Natural killer cell treated with Interleukin-12 subunit alpha and Interleukin-12 subunit beta and Interleukin-15 and Interleukin-18, amount 100 ng/mL, for 72 hours (primary cell): ENCODE measurements at places on chromosomes 7 and 10. TPM values are rescaled to one million over a fixed set of nuclear protein-coding genes. Genes with fewer than 3 reads are reported as not detected.
A peak's percentile ranks its signal among the peaks of the same experiment; 100 is the strongest.

DNA sequence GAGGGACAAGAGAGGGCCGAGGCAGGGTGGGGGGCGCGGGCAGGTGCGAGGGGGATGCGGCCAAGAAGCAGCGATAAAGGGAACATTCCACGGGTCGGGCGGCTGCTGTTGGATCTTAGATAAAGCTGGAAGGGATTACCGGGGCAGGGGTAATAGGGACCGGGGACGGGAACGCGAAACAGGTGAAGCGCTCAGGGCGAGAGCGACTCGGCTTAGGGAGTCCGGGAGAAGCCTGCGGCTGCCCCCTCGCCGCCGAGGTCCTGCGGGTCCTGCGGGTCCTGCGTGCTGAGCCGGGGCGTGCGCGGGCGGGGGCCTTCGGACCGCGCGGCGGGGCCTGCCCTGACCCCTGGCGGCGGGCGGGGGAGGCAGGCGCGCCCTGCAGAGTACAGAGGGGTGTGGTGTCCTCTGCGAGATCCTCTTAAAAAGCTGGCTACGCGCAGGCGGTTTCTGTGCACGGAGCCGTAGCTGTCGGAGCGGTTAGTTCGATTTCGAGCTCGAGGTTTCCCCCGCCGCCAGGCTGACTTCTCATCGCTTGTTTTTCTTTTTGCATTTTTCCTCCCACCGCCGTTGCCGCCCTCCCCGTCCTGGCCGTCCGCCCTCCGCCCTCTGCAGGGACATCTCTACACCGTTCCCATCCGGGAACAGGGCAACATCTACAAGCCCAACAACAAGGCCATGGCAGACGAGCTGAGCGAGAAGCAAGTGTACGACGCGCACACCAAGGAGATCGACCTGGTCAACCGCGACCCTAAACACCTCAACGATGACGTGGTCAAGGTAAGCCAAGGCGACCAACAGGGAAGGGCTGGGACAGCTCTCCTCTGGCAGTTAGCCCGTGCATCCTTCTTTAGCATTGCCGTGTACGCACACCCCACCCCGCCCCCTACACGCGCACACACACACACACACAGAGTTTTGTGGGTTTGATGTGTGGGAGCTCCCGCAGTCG lies 1.4 kb downstream of the CAV1 start:
- DNase-seq: peak; percentile 77
- peak overlapping the region; percentile 86 for H3K4me3 ChIP-seq
- H3K27me3 ChIP-seq: peaks cover 72% of the 10 kb centered on the region

DNA sequence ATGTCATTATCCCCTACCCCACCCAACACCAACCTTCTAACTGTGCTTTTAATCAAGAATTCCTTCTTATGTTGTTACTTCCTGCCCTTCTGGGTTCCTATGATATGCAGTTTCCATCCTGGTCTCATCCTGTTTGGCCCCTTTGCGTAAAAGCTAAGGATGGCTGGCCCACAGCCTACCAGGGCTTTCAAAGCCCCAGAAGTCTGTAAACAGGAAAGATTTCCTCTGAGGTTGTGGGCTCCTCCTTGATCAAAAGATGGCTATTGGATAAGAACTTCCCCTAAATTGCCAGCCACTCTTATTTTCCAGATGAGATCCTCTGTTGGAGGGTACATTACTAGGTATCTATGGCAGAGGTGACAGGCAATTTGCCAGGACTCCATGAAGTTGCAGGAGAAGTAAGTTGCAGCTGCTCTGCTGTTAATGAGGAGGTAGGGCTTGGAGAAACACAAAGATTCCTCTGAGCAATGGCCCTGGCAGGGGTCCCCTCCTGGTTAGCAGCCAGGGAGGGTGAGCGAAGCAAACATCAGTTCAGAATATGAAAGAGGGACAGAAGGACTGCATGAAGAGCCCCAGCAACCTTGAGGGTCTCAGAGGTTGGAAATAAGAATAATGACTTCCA lies 32.1 kb downstream of the NRP1 start:
- peaks cover 12% of the 10 kb centered on the region for H3K27me3 ChIP-seq
- no peak overlapping the region for H3K27ac ChIP-seq
- no peaks in the 10 kb centered on the region for H3K4me1 ChIP-seq

- no peaks in the 10 kb centered on the region for H3K36me3 ChIP-seq
- DNase-seq: no peak
- H3K4me3 ChIP-seq: no peak overlapping the region
- H3K27me3 ChIP-seq: no peaks in the 10 kb centered on the region
- no peak overlapping the region for H3K27ac ChIP-seq
- H3K4me1 ChIP-seq: peaks cover 13% of the 10 kb centered on the region
Observed at GRCh38 chr7:137953665-137954470, 48.0 kb downstream of the CREB3L2 start.

DNA sequence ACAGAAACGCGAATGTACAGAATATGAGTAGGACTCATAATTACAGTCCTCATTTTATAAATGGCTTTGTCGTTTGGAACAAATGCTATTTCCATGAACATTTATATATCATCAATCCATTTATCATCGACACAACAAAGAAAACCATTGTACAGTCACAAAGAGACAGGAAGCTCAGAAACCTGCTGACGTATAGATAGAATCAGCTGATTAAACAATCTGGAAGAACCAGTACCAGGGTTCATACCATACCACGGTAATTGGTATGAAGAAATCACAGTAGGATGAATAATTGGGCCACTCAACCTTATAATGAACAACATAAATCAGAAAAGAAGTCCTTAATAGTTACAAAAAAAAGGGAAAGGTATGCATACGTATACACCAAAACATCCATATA lies 295.0 kb downstream of the PARD3 start:
- no peaks in the 10 kb centered on the region for H3K4me1 ChIP-seq
- H3K4me3 ChIP-seq: no peak overlapping the region
- peaks cover 36% of the 10 kb centered on the region for H3K27me3 ChIP-seq
- no peak overlapping the region for H3K27ac ChIP-seq
- no peaks in the 10 kb centered on the region for H3K36me3 ChIP-seq

DNA sequence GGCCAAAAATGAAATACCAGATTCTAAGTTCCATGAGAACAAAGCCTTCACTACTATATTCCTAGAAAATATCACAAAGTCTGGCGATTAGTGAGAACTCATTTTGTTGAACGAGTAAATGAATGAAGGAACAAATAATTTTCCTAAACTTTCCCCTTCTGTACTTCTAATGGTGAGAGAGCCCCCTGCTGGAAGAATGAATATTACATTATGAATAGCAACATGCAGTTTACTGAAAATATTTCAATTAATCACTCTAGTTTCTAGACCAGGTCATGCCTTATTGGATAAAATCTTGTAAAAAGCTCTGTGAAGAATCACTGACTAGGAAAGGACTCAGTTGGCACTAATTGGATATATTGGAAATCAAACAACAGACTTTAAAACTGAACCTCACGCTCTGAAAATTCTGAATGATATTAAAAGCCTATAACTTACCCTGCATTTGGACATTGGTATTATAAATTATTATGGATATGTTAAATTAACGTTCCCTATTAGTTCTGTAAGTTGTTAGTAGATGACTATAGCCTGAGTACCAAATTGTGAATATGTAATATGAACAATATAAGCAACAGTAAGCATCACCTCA lies 32.4 kb upstream of the MTPN start:
- H3K4me1 ChIP-seq: peaks cover 4% of the 10 kb centered on the region
- no peak overlapping the region for H3K27ac ChIP-seq
- H3K36me3 ChIP-seq: no peaks in the 10 kb centered on the region

DNA sequence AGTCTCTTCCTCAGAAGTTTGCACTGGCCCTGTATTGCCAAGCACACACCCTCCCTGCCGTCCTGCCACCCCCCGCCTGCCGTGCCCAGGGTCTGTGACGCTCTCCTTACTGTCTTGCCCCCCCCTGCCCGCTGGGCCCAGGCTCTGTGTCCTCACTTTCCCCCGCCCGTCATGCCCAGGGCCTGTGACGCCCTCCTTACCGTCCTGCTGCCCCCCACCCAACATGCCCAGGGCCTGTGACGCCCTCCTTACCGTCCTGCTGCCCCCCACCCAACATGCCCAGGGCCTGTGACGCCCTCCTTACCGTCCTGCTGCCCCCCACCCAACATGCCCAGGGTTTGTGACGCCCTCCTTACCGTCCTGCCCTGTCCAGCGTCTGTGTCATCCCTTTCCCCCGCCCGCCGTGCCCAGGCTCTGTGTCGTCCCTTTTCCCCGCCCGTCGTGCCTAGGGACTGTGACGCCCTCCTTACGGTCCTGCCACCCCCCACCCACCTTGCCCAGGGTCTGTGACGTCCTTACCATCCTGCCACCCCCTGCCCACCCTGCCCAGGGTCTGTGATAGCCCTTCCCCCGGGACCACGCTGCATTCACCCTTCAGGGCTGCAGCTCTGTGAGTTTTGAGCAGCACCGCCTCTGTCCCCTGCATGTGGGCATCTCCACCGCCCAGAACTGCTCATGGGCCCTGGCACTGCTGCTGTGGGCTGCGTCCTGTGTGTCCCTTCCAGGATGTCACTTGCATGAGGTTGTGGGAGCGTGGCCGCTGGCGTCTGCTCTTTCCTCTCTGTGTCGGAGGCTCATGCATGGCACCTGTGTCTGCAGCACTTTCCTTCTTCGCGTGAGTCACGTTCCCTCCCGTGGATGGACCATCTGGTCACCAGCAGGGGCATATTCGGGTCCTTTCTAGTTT lies 19.3 kb upstream of the PRKAR1B start:
- no peak overlapping the region for H3K4me3 ChIP-seq
- H3K4me1 ChIP-seq: no peaks in the 10 kb centered on the region
- H3K27ac ChIP-seq: no peak overlapping the region
- peaks cover 5% of the 10 kb centered on the region for H3K36me3 ChIP-seq

GRCh38 chr10:91587710-91588638 lies 44.9 kb downstream of the PPP1R3C start:
- no peaks in the 10 kb centered on the region for H3K4me1 ChIP-seq
- H3K27ac ChIP-seq: no peak overlapping the region
- H3K4me3 ChIP-seq: no peak overlapping the region

DNA sequence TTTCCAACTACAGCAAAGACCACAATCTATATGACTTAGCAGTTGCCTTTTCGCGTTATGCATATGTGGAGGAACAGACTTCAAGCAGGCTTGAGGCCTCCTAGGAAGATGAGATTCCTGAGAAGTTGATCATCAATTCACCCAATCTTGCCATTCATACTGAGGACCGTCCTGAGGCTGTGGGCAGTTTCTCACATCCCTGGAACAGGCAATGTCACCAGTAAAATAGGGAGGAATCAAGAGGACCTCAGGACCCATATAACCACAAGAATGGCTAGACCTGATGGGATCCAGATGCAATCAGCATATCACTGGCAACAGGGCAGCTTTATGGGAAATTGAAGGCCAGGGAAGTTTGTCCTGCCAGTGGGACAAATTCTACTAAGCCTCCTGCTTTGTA lies 17.3 kb downstream of the KDM7A start:
- H3K4me3 ChIP-seq: no peak overlapping the region
- no peak for DNase-seq
- H3K27me3 ChIP-seq: no peaks in the 10 kb centered on the region
- no peak overlapping the region for H3K27ac ChIP-seq
- H3K4me1 ChIP-seq: peaks cover 39% of the 10 kb centered on the region

- no peaks in the 10 kb centered on the region for H3K36me3 ChIP-seq
- no peak overlapping the region for H3K4me3 ChIP-seq
- H3K27me3 ChIP-seq: peaks cover 24% of the 10 kb centered on the region
Observed at GRCh38 chr7:28872226-28872625, 85.9 kb downstream of the TRIL start.

GRCh38 chr7:83677180-83677866 lies 28.4 kb upstream of the SEMA3E start:
- no peak for DNase-seq
- no peaks in the 10 kb centered on the region for H3K27me3 ChIP-seq
- no peaks in the 10 kb centered on the region for H3K4me1 ChIP-seq
- H3K27ac ChIP-seq: no peak overlapping the region

DNA sequence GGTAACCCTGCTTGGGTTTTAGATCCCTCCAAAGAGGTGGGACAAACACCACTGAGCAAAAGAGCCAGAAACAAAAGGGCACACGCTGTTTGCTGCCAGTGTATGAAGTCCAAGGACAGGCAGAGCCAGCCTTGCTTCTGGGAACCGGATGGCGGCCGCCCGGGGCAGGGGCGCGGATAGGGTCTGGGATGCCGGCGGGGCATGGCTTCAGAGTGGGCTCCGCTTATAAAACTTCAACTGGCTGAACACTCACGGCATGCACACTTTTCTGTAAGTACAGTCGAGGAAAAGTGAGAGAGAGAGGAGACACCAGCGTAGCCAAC lies 62.6 kb downstream of the ASB13 start:
- H3K27ac ChIP-seq: no peak overlapping the region
- no peaks in the 10 kb centered on the region for H3K36me3 ChIP-seq
- peak; percentile 32 for DNase-seq
- H3K4me1 ChIP-seq: peaks cover 3% of the 10 kb centered on the region
- peaks cover 4% of the 10 kb centered on the region for H3K27me3 ChIP-seq

DNA sequence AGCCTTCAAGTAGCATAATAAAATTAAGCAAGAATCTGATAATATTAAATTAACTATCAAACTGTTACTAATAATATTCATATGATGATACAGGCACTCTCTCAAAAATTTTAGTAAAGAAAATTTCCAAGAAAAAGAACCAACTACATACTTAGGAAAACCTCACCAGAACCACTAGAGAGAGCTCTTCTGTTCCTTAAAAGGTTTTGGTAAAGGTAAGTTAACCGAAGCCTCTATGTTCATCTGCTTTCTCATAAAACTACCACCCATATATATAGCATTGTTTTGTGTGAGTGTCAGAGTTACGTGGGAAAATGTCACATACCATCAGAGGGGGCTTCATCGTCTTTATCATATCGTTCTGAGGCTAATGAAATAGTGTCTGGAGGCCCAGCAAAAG lies 20.7 kb downstream of the SKAP2 start:
- H3K4me1 ChIP-seq: no peaks in the 10 kb centered on the region
- no peaks in the 10 kb centered on the region for H3K36me3 ChIP-seq
- DNase-seq: no peak
- H3K27me3 ChIP-seq: no peaks in the 10 kb centered on the region
- H3K27ac ChIP-seq: no peak overlapping the region

Gene CHAT
- total RNA-seq: not detected

Gene FOXK1
- total RNA-seq: 48.1 TPM

Gene CXCL12
- total RNA-seq: not detected

Gene RBP4
- not detected for total RNA-seq

Gene C10orf53
- not detected for total RNA-seq

Gene GSTO1
- 111 TPM for total RNA-seq
